Activated T-helper 2 cell treated with anti-CD3 and anti-CD28 coated beads, Interferon-gamma antibody, Interleukin-2, Interleukin-4, amounts not matched to agents 10 μg/mL and 5 μg/mL and 100 μg/mL, durations not matched to agents 14 hours and 24 hours and 36 hours (primary cell): ENCODE measurements at places on chromosomes 5 and 9. TPM values are rescaled to one million over a fixed set of nuclear protein-coding genes. Genes with fewer than 3 reads are reported as not detected.

The SNX2 gene
- 31.5 and 36.4 TPM in 2 replicates for total RNA-seq

The DOCK8 gene
- total RNA-seq, result 113 and 123 TPM in 2 replicates

GRCh38 chr5:8686707-8687106, 817.8 kb downstream of the MTRR start:
- no peak overlapping the region for H3K4me3 ChIP-seq
- H3K36me3 ChIP-seq, result no peaks in the 10 kb centered on the region
- no peaks in the 10 kb centered on the region for H3K27me3 ChIP-seq
- no peak for DNase-seq
- H3K4me1 ChIP-seq, result no peaks in the 10 kb centered on the region
- H3K27ac ChIP-seq, result no peak overlapping the region

GRCh38 chr9:536597-537511, 304.6 kb upstream of the DMRT1 start:
- H3K4me3 ChIP-seq, result peak overlapping the region; percentile 33
- no peak for DNase-seq
- peaks cover 7% of the 10 kb centered on the region for H3K4me1 ChIP-seq
- no peaks in the 10 kb centered on the region for H3K36me3 ChIP-seq
- H3K27ac ChIP-seq, result no peak overlapping the region
- peaks cover 1% of the 10 kb centered on the region for H3K27me3 ChIP-seq

DNA sequence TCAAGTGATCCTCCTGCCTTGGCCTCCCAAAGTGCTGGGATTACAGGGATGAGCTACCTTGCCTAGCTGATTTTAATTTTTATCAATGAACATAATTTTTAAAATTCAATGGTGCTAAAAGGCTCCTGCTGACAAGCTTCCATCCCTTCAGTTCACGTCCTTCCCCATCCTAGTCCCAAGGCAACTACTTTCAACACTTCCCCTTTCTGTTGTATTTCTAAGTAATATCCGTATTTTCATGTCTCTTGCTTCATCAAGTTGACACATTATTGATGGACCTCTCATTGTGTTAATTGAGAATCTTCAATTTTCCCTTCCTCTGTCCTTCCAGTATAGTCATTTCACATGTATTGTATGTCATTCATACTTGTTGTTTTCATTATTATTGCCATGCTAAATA, 93.8 kb upstream of the RASGRF2 start:
- H3K27me3 ChIP-seq, result no peaks in the 10 kb centered on the region
- H3K27ac ChIP-seq, result peak overlapping the region; percentile 33
- no peak for DNase-seq
- H3K4me1 ChIP-seq, result peaks cover 54% of the 10 kb centered on the region
- H3K36me3 ChIP-seq, result peaks cover 54% of the 10 kb centered on the region

The HTR1A gene
- not detected in 2 replicates for total RNA-seq

The C9orf50 gene
- total RNA-seq, result not detected in 2 replicates

DNA sequence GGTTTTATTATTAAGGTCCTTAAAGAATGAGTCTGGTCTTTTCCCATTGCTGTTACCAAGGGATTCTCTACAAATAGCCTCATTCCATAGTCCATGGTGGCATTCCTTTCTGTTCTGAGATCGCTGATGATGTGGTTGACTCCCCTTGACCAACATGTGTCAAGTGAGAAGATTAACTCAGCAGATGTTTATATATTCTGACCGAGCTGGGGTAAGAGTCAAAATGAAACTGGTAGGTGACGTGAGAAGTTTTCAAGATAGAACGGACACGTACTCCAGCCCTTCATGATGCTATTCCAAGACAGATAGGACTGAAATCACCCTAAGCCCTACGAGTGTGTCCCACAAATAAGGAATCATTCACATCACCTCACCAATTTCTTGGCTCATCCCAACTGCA, 155.5 kb upstream of the WWC1 start:
- DNase-seq, result no peak
- H3K4me3 ChIP-seq, result no peak overlapping the region
- no peaks in the 10 kb centered on the region for H3K36me3 ChIP-seq
- H3K4me1 ChIP-seq, result peaks cover 4% of the 10 kb centered on the region

DNA sequence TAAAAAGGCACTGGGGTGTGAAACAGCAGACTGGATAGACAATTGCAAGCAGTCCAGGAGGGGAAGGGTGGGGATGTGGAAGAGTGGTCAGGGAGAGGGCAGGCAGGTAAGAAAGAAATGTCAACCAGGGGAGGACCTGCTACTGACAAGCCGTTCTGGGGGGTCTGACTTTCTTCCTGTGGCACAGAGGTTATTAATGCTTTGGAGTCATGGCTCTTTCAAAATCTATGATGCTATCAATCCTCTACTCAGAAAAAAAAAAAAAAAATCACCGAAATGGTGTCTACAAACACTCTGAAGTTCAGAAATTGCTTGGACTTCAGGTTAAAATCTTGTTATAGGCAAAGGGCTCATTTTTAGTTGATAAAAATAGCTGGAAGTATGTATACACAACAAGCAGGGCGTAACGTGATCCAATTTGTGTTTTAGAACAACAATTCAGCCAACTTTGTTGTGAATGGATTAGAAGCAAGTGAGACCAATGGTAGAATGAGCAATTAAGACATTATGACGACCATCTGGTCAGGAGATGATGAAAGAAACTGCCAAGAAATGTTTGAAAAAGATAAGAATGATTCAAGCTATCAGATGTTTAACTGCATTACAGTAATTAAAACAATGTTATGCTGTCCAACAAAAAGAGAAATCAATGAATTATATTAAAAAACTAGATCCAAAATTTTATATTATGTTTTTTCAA, 255.2 kb downstream of the DEPDC1B start:
- no peaks in the 10 kb centered on the region for H3K27me3 ChIP-seq
- no peaks in the 10 kb centered on the region for H3K4me1 ChIP-seq
- DNase-seq, result no peak

- peaks cover 21% of the 10 kb centered on the region for H3K4me1 ChIP-seq
- H3K4me3 ChIP-seq, result no peak overlapping the region
- no peak for DNase-seq
- peaks cover 69% of the 10 kb centered on the region for H3K36me3 ChIP-seq
- no peak overlapping the region for H3K27ac ChIP-seq
- no peaks in the 10 kb centered on the region for H3K27me3 ChIP-seq
Measured at GRCh38 chr5:41763574-41763973, 106.7 kb downstream of the OXCT1 start.

The COQ4 gene
- 49.6 and 52.2 TPM in 2 replicates for total RNA-seq

The CCNI2 gene
- 7.6 and 7.7 TPM in 2 replicates for total RNA-seq

GRCh38 chr5:61732796-61733195, 400.7 kb downstream of the ZSWIM6 start:
- no peaks in the 10 kb centered on the region for H3K4me1 ChIP-seq
- no peak overlapping the region for H3K27ac ChIP-seq
- H3K27me3 ChIP-seq, result peaks cover 2% of the 10 kb centered on the region

The PTTG1 gene
- 142 and 146 TPM in 2 replicates for total RNA-seq

DNA sequence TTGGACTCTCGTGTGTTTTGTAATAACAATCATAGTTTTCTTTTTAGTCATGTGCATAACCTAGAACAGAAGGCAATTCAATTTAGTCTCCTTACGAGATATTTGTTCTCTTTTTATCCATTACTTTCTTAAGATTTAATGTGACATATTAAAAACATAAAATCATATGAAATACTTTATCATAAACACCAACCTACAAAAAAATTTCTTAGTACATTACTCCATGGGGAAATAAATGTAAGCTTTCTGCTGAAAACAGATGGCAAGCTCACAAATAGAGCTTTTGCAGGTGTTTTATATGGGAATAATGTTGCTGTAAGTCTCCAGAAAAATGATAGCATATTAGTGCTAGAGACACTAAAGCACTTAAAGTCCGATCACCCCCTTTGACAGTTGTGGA, 1035.2 kb upstream of the ARRDC3 start:
- no peak overlapping the region for H3K27ac ChIP-seq
- no peak for DNase-seq
- H3K4me3 ChIP-seq, result no peak overlapping the region
- H3K36me3 ChIP-seq, result no peaks in the 10 kb centered on the region
- H3K27me3 ChIP-seq, result no peaks in the 10 kb centered on the region

DNA sequence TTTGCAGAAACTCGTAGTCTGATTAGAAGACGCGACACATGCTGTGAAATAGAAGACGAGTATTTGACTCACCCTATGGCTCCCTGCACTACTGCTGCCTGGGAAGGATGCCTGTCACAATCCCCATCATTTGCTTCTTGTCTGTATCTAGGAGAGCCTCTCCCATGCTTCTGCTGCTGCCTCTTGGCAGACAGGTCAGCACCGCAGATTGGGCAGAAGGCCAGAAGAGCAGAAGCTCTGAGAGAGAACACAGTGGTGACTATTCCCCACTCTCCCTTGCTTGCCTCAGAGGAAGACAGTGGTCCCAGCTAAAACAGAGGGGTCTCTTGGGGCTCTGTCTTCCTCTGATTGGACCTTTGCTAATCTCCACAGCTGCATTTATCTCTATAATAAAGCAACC, 84.0 kb upstream of the SMIM32 start:
- DNase-seq, result no peak
- no peaks in the 10 kb centered on the region for H3K4me1 ChIP-seq
- H3K4me3 ChIP-seq, result no peak overlapping the region
- H3K27ac ChIP-seq, result no peak overlapping the region
- no peaks in the 10 kb centered on the region for H3K36me3 ChIP-seq
- no peaks in the 10 kb centered on the region for H3K27me3 ChIP-seq

The NEURL1B gene
- 0.37 TPM in 2 replicates for total RNA-seq

DNA sequence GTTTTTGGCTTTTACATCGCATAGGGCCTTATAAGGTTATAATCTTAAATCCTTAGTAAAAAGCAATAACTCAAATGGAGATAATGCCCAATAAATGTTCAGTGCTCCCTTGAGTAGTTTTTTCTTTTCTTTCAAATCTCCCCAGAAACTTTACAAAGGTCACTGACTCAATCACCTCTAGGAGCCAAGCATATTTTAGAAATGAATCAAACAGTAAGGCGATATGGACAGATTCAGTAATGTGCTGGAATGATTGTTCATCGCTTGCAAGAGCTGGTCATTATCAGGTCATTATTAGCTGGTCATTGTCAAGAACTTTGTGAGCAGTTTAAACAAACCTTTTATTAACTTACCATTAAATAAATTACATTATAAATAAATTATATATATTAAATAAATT, 130.4 kb upstream of the SLIT3 start:
- no peaks in the 10 kb centered on the region for H3K36me3 ChIP-seq
- H3K4me3 ChIP-seq, result no peak overlapping the region
- H3K27me3 ChIP-seq, result no peaks in the 10 kb centered on the region
- no peaks in the 10 kb centered on the region for H3K4me1 ChIP-seq

- peaks cover 5% of the 10 kb centered on the region for H3K27me3 ChIP-seq
- no peak overlapping the region for H3K27ac ChIP-seq
- no peaks in the 10 kb centered on the region for H3K36me3 ChIP-seq
Measured at GRCh38 chr5:76363352-76364225, 39.5 kb upstream of the IQGAP2 start.

DNA sequence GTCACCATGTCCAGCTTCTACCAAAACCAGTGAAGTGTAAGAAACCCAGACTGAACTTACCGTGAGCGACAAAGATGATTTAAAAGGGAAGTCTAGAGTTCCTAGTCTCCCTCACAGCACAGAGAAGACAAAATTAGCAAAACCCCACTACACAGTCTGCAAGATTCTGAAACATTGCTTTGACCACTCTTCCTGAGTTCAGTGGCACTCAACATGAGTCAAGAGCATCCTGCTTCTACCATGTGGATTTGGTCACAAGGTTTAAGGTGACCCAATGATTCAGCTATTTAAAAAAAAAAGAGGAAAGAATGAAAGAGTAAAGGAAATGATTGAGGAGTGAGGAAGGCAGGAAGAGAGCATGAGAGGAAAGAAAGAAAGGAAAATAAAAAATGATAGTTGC, 19.8 kb downstream of the IL7R start:
- peaks cover 93% of the 10 kb centered on the region for H3K36me3 ChIP-seq
- peak overlapping the region; percentile 68 for H3K27ac ChIP-seq
- DNase-seq, result no peak

GRCh38 chr9:133770076-133770777, 32.1 kb upstream of the SARDH start:
- no peaks in the 10 kb centered on the region for H3K4me1 ChIP-seq
- H3K4me3 ChIP-seq, result no peak overlapping the region
- H3K36me3 ChIP-seq, result peaks cover 6% of the 10 kb centered on the region
- DNase-seq, result no peak

The GPX3 gene
- 0.46 TPM in 1 of 2 replicates, not detected in the other for total RNA-seq

GRCh38 chr5:60521376-60522291, 178.3 kb downstream of the DEPDC1B start:
- H3K4me1 ChIP-seq, result peaks cover 2% of the 10 kb centered on the region
- peaks cover 9% of the 10 kb centered on the region for H3K27me3 ChIP-seq

DNA sequence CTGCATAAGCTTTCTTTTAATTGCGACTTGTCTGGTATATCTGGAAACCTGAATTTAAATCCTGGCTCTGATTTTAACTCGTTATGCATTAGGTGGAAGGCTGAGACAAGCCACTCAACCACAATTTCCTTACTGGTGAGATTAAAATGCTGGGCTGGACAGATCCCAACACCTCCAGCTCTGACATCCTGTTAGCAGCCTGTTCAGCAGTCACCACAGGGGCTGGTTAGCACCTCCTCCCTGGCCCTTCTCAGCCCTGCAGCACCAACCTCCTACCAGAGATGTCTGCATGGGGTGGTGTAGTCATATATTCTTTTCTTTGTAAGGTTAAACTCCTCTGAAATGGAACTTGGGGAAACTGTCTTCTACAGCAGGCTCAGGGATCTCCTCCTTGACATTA, 156.5 kb upstream of the NFIL3 start:
- no peak overlapping the region for H3K4me3 ChIP-seq
- no peaks in the 10 kb centered on the region for H3K36me3 ChIP-seq
- H3K4me1 ChIP-seq, result no peaks in the 10 kb centered on the region
- no peak overlapping the region for H3K27ac ChIP-seq

DNA sequence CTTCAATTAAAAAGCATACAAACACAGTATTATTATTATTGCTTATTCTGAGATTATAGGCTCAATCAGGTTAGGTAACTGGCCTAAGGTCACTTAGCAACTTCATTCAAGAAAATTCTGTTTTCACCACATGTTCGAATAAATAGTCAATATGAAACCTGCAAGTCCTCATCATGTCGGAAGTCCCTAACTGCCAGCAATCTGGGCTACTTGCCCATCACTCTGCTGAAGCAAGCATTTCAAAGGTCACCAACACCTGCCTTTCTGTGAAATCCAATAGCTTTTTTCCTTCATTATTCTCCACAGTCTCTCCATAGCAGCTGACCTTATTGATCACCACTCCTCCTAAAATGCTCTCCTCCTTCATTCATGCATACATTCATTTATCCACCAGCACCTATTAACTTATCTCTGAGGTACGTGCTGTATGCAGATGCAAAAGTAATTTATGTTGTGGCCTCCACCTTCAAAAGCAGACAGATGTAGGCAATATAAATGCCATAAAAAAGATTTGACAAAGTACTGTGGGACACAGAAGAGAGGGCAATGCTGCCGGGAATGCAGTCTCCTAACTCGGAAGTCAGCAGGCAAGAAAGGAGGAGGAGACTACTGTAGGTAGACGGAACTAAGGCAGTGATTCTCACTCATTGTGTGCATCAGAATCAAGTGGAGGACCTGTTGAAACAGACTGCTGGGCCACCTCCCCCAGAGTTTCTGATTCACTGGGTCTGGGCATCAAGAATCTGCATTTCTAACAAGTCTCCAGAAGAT, 310.9 kb downstream of the BNC2 start:
- H3K36me3 ChIP-seq, result no peaks in the 10 kb centered on the region
- no peak overlapping the region for H3K4me3 ChIP-seq
- H3K4me1 ChIP-seq, result no peaks in the 10 kb centered on the region
- DNase-seq, result no peak
